HT-29 (cell line): ENCODE measurements at places on chromosomes 3 and 15. TPM values are rescaled to one million over a fixed set of nuclear protein-coding genes. Genes with fewer than 3 reads are reported as not detected.
A peak's percentile ranks its signal among the peaks of the same experiment; 100 is the strongest.

DNA sequence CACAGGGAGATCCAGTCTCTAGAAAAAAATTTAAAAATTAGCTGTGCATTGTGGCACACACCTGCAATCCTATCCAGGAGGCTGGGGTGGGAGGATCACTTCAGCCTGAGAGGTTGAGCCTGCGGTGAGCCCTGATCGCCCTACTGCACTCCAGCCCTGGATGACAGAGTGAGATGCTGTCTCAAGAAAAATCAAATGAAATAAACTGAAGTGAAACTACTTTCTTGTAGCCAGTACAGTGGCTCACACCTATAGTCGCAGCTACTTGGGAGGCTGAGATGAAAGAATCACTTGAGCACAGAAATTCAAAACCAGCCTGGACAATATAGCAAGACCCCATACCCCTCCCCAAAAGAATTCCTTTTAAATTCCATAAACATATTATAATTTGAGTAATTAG is 35.4 kb downstream of the SMARCC1 start:
- no peak for DNase-seq

GRCh38 chr3:118587037-118587741 is 447.5 kb downstream of the IGSF11 start:
- DNase-seq, result no peak

GRCh38 chr3:195559723-195560409 is 16.7 kb upstream of the PPP1R2 start:
- peak; percentile 69 for DNase-seq

DNA sequence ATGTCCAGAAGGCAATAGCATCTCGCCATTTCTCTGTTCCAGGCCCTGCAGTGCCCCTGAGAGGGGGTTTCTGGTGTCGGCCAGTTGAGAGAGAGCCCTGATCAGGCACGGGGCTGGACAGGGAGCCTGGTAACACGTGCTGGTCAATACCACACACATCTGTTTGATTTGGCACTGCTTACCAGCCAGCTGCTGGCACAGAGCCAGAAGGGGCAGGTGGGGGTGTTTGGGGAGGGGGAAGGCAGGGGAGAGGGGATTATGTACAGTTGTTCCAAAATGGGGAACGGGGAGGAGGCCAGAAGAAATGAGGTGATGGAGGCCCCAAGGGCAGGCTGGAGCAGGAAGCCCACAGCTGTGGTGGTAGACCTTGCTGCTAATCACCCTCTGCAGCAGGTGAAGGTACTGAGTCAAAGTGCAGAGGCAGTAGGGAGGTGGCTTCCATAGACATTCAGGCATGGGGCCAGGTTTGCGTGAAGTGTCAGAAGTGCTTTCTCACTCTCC is 153.5 kb upstream of the LPP start:
- DNase-seq, result peak; percentile 13

GRCh38 chr3:176174060-176174459 is 1023.2 kb downstream of the TBL1XR1 start:
- no peak for DNase-seq

DNA sequence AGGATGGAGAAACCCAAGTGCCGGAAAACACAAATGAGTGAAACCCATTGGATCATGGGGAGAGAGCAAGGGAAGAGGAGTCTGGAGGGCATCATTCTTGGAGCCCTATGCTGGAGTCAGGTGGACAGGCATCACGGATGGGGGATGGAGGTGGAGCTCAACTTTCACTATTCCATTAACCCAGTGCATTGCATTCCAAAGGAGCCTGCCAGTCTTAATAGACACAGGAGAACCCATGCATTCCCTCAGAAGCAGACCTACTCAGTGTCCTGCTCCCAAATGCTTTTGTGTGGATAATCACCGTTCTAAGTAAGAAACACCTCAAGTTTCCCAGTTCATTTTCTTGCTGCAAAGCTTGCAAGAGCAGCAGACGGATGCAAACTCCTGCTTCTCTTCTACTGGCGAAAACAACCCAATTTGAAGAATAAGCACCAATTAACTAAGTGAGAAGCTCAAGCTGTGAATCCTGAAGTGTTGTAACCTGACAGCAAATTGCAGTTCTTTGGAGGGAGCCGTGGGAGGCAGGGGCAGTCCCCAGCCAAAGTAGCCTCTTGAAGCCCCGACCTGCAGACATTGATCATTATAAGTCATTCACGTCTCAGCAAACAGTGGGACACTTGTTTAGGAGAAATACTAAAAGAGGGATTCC is 25.3 kb downstream of the SEMA5B start:
- DNase-seq, result no peak

GRCh38 chr15:25739687-25740121 is 123.4 kb downstream of the ATP10A start:
- DNase-seq, result peak; percentile 25

GRCh38 chr3:88301273-88301995 is 151.7 kb downstream of the C3orf38 start:
- DNase-seq, result no peak

GRCh38 chr3:197426121-197426566 is 127.7 kb upstream of the DLG1 start:
- no peak for DNase-seq

DNA sequence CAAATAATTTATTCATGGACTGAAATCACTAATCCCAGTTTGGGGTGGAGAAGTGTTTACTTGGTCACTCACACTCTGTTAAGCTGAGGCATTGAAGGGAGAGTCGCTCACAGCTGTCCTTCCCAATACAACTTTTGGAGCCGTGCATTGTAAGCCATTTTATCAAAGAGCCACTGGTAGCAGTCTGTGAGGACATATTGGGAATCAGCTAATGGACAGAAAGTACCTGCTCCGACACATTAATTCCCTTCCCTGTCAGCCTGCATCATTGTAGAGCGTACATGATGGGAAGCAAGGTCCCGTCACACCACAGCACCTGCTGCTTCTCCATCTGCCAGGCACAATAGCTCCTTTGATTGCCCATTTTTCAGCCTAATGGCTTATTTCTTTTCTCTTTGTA is 643.2 kb downstream of the SQOR start:
- no peak for DNase-seq

DNA sequence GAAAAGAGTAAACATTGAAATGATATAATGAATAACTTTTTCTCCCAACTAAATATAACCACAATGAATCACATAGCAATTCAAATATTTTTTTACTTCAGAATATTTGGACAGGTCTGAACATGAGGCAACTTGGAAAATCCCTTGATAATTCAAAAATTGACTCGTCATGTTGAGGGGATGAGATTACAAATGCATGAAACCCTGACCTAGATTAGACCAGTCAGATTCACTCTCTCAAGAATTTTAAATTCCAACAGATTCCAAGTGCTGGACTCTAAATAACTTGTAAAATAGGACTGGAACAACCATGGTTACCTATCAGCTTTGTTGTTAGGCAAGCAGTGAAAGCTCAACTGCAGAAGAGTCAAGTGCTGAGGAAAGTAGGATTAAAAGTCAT is 317.5 kb downstream of the GBE1 start:
- DNase-seq, result no peak

- peak; percentile 74 for DNase-seq
These were observed 74.7 kb downstream of the RASA2 start for GRCh38 chr3:141561426-141562034.

DNA sequence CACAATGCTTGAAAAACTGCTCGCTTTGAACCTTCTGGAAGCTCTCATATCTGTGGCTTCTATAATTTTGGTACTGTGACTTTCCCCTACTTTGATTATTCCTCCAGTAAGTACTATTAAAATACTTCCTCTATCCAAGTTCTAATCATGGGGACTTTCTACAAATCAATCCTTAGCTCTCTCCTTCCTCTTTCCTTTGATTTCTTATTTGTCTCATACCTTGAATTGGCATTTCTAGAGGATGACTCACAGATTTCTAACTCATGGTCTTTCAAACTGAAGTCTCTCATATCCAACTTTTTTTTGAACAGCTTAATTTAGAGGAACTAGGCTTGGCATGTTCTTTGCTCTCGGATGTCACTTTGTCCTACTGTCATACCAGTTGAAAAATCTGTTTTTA is 241.8 kb downstream of the TBC1D5 start:
- no peak for DNase-seq

GRCh38 chr3:65190111-65190510 is 502.3 kb upstream of the ADAMTS9 start:
- DNase-seq, result no peak

CHRM5 gene
- total RNA-seq, result not detected in 2 replicates

SCAANT1 gene
- total RNA-seq, result not detected in 2 replicates

CAV3 gene
- total RNA-seq, result not detected in 2 replicates

DLL4 gene
- 3.8 and 4.4 TPM in 2 replicates for total RNA-seq

CACNA1D gene
- 17.1 and 25.3 TPM in 2 replicates for total RNA-seq

PLOD2 gene
- 9.9 and 10.1 TPM in 2 replicates for total RNA-seq

SPINT1 gene
- total RNA-seq, result 481 and 534 TPM in 2 replicates

GOLGA6L10 gene
- 0.16 TPM in 1 of 2 replicates, not detected in the other for total RNA-seq

GOLGA8S gene
- total RNA-seq, result not detected in 2 replicates

THSD4 gene
- total RNA-seq, result 19.5 and 31.9 TPM in 2 replicates

PLSCR2 gene
- total RNA-seq, result not detected in 2 replicates
